ENCODE measurements at places on chromosomes 4 and X.

DNA sequence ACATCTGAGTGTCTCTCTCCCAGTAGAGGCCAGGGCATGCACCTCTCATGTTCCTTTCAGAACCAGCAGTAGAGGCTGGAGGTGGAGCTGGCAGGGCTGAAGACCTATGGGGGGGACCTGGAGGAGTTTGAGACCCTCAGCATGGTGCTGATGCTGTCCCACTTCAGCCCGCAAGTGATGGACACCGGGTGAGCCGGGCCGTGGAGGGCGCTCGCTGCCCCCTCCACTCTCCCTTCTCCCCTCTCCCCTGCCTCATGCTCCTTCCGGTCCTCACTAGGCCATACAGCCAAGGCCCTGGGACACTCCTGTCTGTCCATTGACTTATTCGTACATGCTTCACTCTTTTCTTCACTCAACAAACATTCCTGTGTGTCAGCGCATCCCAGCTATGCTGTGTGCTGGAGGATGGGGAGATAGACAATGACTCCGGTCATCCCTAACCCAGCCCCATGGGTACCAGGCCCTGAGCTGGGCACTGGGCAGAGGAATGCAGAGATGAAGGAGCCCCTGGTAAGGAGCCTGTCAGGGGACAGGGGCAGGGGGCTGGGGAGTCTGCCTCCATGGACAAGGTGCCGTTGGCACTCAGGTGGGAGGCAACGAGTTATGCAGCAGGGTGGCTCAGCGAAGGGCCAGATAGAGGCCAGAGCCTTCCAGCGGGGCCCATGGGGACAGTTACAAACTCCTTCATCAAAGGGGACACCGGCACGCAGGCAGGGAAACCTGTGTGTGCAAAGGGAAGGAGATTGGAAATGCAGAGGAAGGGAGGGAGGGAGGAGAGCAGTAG lies 28.4 kb upstream of the WFS1 start:
- no peak for DNase-seq

- DNase-seq: no peak
Measured at GRCh38 chrX:29724316-29724715, 491.0 kb upstream of the MAGEB2 start.

DNA sequence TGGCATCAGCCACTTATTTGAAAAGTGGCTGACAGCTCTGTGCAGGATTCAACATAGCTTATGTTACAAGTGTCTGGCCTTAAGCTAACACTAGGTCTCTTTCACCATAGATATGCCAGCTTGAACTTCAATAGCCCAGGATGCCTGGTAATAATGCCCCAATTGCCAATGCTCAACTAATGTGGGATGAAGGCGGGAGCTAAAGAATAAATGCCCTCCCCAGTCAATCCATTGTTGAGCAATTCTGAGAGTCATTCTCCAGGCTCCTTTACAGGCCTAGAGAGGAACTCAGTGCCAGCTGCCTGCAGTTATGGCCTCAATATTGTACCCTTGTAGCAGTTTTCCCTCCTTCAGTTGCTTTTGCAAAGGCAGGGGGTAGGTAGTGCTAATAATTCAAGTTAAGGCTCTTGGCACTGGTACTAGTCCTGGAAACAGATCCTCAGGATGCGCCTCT lies 460.2 kb downstream of the GABRG1 start:
- no peak for DNase-seq

DNA sequence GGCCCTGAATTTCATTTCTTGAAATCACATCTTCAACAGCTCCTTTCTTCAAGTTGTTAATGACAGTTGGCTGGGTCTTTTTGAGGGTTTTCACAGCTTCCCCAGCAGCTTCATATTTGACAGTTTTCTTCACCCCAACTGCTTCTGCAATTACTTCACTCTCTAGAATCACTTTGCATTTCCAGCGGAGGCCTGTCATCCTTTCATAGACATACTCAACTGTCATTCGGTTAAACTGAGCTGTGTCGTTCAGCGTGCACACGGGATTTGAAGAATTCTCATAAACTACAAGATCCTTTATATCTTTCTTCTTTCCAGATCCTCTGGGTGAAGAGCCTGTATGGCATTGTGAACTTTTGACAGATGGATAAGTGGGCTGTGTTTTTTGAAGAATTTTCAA lies 15.4 kb downstream of the UBE2A start:
- no peak for DNase-seq

- DNase-seq: no peak
Measured at GRCh38 chr4:185849664-185850550, 37.9 kb upstream of the SORBS2 start.

DNA sequence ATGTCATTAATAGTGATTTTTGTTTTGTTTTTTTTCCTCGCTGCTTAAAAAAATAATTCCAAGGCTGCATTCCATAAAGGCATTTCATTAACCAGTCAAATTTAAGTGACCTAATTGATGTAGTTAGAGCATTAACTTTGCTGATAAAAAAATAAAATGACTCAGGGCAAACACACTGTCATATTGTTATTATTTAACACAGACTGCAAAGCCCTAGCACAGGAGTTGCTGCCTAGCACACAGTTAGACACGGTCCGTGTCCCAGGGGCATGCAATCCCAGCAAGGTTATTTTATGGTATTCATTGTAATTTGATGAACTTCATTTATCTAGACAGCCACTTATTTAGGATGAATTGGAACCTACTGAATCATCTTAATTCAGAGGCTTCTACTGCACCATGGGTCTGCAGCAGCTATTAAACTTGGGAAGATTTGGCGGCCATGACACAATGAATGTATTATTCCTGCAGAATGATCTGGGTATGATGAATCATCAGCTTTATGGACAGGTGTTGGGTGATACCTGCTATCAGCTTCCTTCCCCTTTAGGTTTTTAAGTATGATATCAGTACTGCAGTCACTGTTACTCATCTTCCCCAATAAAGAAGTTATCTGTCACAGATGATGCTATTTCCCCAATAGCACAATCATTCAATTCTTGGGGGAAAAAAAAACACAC lies 182.7 kb downstream of the PPARGC1A start:
- DNase-seq: no peak

- no peak for DNase-seq
Measured at GRCh38 chrX:151714362-151714761, 1.5 kb upstream of the FATE1 start.

- DNase-seq: no peak
Measured at GRCh38 chrX:124289443-124289842, 43.0 kb upstream of the TEX13D start.

GRCh38 chrX:121782544-121782943 lies 735.1 kb downstream of the GLUD2 start:
- no peak for DNase-seq

GRCh38 chr4:189443341-189443740 lies 497.3 kb upstream of the FRG1 start:
- DNase-seq: no peak

DNA sequence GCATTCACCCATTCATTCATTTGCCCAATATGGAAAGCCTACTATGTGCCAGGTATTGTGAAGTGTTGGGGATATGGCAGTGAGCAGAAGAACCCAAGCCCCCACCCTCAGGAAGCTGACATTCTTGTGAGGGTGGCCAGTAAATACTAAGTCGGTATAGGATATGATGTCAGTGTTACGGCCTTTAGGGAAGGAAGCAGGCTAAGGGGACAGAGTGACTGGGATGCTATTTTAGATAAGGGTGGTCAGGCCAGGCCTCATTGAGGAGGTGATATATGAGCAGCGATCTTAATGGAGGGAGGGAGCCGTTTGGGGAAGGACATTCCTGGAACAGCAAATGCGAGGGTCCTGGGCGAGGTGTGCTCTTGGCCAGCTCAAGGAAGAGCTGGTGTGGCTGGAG lies 2.0 kb downstream of the ATP6AP1 start:
- no peak for DNase-seq

GRCh38 chr4:1506956-1507721 lies 100.9 kb upstream of the NKX1-1 start:
- DNase-seq: no peak

Data from stimulated activated CD4-positive, alpha-beta T cell treated with anti-CD3 and anti-CD28 coated beads, Interleukin-4, amount 100 ng/mL, for 48 hours (primary cell).